ENCODE measurements at places on chromosomes 5 and 9.

DNA sequence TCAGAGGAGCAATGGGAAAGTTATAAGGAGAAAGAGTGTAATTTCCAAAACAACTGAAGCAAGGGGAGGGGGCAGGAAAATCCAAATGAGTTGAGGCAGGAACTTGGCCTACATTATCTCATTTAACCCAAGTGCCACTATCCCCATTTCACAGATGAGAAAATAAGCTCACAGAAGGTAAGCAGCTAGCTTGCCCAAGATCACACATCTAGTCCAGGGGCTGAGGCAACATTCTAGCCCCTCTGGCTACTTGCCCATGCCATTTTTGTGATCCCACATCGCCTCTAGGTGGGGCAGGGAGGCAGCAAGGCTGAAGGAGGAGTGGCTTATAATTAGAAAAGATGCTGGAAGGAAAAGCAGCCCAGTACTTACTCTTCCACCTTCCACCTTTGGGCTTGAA lies 2.6 kb upstream of the PSIP1 start:
- DNase-seq: no peak

DNA sequence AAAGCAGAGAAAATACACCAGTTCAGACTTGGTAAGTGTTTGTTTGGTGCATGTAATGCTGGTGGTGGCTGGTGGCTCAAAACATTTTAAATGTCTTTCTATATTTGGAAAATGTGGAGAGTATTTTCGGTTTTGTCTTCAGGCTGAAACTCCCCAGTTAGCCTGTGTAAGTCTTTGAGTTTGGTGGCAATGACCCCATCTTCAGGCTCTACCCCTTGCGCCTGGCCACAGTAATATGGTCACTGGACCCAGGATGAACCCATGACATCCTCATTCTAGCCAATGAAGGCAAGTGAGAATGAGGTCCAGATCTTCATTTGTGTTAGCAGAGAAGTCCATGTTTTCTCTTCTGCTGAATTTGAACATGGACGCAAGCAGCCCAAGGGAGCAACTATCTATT lies 422.6 kb downstream of the BRINP1 start:
- DNase-seq: no peak

GRCh38 chr9:136628268-136628667 lies 34.4 kb upstream of the EGFL7 start:
- no peak for DNase-seq

GRCh38 chr9:69034071-69034470 lies 1.5 kb upstream of the FXN start:
- DNase-seq: no peak

GRCh38 chr9:134393582-134394280 lies 67.5 kb downstream of the RXRA start:
- no peak for DNase-seq

DNA sequence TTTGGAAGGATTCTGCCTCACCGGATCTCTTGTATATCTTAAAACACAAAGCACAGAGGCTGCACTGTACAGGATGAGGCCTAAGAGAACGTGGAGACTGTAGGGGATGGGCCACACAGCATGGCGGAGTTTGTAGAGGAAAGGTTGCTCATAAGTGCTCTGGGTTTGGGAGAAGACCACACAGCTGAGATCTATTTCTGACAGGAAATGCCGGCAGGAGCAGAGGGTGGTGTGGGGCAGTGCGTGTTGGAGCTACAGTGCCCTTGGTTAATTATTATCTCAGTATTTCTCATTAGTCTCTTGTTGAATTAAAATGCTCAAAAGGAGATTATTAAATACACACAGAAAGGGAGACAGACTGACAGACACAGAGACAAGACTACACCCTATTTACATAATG lies 9.6 kb downstream of the PALM2AKAP2 start:
- no peak for DNase-seq

- no peak for DNase-seq
These were observed 194.8 kb downstream of the AUH start for GRCh38 chr9:91166796-91167366.

GRCh38 chr9:14283276-14283675 lies 30.7 kb downstream of the NFIB start:
- no peak for DNase-seq

GRCh38 chr5:71939452-71940230 lies 167.6 kb upstream of the MAP1B start:
- DNase-seq: no peak

DNA sequence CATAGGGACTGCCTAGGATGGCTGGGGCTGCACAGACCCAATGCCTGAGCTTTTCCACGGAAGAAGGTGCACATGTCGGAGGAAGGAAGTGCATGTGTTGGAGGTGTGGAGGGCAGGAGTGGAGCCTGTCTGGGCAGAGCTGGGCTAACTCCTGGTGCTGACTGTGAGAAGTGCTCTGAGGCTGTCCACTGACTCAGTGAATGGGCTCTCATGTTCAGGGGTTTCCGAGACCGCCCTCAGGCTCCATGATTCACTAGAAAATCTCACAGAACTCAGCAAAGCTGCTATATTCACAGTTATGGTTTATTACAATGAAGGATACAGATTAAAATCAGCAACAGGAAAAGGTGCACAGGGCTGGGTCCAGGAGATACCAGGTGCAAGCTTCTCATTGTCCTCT lies 37.2 kb downstream of the NTNG2 start:
- no peak for DNase-seq

GRCh38 chr9:30036558-30036957 lies 2347.9 kb upstream of the ACO1 start:
- no peak for DNase-seq

GRCh38 chr5:122009436-122009835 lies 47.7 kb downstream of the SRFBP1 start:
- no peak for DNase-seq

DNA sequence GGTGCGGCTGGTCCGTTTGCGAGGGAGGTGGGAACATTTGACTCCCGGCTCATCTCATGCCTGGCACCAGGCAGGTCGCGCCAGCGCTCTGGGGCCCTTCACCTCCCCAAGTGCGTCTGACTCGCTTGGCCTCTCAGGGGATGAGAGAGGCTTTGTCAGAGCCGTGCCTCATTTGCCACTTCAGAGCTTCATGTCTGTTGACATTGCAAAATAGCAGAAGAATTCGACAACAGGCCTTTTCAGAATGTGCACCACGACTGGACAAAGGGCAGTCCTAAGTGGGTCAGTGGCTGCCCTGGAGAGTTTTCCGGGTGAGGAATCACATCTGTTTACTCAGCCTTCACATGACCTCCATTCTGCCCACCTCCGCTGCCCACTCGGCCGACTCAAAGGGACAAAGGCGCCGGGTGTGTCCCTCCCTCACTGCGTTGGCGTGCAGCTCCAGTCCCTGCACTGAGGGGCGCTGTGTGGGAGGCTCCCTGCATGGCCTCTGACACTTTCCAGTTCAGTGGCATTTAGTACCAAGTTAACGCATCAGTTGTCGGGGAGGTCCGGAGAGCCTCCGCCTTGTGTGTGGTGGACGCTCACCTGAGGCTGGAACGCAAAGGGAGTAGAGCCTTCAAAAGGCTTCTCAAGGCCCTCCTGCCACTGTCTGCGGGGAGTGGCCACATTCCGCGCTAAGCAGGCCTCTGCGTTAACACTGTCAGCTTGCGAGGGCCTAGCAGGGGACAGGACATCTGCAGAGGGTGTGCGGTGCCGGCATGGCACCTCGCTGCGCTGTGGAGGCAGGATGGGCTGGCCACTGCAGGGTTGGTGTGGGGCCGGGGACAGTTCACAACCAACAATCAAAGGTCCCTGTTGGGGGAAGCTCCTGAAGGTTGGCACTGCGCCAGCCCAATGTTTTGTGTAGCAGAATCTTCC lies 171.5 kb downstream of the NXNL2 start:
- no peak for DNase-seq

GRCh38 chr5:109708813-109709212 lies 19.1 kb downstream of the MAN2A1 start:
- no peak for DNase-seq

DNA sequence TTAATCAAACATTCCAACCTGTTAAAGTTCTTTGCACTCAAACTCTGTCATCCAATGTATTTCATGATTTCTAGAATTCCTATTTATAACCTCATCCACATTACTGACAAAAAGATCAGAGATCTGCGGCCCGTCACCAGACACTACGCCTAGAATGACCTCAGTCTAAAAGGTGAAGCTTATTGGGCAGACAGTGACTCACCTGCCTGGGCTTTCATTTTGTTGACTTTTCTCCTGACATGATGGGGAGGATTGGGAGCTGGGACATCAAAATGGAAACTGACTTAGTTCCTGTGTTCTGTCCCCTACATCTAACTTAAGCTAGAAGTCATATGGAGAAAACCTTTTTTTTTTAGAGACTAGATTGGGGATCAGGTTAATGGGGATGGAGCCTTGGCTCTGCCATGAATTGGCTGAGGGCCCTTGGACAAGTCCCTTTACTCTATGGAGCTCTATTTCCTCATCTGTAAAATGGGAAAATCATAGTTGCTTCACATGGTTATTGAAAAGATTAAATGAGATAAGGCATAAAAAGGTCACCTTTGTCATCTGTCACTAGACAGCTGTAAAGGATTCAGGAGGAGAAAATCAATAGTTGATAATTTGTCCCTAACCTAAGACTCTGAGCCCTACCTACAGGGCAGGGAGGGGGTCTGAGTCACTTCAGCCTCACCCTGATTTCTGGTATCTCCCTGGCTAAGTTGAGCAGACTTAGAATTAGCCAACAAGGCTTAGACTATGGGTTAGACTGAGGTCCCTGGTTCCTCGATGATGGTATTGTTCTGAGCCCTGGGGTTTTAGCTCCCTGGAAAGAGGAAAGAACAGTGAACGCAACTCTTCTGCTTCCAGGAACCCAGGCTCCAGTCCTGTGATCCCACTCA lies 224.8 kb upstream of the TBC1D2 start:
- DNase-seq: no peak

DNA sequence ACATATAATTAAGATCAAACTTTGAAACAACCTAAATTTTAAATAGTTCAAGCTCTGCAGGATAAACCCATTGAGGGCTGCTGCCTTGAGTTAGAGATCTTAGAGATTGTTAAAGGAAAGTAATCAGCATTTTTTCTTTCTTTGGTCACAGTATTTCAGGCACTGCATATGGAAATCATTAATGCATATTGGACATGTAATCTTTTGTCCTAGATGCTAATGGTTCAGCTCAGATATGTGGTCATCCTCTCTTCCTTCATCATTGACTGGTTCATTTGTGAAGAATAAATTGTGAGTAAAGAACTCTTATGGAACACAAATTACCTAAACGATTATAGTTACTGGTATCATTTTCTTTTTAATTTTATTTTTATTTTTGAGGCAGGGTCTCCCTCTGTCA lies 82.0 kb upstream of the PRLR start:
- no peak for DNase-seq

DNA sequence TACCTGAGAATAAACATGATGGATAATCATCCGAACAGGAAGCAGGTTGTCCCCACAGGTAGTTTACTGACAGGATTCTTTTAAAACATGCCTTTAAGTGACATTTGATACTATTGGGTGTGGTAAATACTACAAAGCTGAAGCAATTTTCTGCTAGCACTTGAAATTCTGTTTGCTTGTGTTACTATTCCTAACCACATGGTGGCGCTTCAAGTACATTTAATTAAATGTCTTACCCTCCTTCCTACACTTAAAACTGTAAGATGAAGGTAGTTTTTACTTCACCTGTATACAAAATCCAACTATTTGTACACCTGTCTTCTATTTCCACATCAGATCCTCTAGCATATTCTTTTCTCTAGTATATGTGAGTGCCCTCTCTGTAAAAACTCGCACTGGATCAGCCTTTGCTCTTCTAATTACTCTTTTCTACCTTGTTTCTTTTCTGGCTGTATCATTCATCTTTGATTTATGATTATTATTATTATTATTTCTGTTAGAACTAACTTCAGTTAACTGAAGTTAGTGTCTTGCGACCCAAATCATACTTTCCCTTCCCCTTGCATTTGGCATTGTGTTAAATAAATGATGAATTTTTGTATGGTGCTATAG lies 18.4 kb downstream of the SLC25A46 start:
- DNase-seq: peak; percentile 1

GRCh38 chr5:135223891-135224625 lies 175.0 kb downstream of the MACROH2A1 start:
- DNase-seq: no peak

DNA sequence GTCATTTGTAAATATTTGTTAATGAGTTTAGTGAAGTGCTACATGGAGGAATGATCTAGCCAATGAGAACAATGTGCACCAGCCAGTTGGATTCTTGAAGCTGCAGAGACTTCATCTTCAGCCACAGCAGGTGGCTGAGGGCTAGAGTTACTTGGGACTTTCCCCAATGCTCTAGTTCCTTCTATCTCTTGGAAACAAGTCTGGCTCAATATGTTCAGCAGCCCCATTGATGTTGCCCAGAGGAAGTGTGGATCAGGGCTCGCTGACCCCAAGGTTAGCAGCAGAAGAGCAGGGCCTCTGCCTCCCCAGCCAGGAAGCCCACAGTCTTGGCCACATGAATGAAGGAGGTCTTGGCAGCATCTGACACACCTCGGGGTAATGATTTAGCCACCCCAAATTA lies 117.5 kb downstream of the SLC1A3 start:
- DNase-seq: no peak

DNA sequence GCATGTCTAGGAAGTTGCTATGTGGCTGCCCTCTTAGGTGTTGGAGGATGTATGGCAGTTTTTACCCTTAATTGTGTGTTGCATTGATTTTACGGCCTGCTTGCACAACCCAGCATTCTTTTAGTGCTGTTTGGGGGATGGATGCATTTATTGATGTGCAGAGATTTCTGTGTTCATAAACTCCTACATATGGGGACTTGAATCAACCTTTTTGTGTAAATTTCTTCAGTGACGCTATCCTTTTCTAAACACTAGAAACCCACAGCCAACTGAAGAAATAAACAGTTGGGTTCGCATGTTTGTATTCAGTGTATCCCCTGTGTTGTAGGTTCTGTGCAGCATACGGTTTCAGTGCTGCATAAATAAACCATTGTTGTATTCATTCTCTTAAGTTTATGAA lies 263.7 kb downstream of the RASEF start:
- DNase-seq: no peak

GRCh38 chr5:164277720-164278119 lies 772.3 kb downstream of the MAT2B start:
- no peak for DNase-seq

DNA sequence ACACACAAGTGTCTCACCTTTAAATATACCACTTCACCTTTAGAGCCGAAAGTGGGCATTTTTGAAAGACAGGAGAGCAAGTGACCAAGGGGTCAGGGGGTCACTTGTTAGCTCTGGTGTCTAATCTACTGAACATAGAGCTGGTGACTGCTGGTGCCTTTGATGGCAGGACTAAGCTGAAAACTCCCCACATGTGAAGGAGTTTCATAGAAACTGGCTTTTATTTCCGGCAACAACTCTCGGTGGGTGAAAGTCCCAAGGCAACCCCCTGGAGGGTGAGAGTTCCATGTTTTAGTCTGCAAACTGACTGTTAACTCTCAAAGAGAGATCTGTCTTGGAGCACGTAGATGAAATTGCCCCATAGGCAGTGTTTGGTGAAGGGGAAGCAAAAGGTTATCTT lies 466.9 kb downstream of the DMRTA1 start:
- DNase-seq: no peak

DNA sequence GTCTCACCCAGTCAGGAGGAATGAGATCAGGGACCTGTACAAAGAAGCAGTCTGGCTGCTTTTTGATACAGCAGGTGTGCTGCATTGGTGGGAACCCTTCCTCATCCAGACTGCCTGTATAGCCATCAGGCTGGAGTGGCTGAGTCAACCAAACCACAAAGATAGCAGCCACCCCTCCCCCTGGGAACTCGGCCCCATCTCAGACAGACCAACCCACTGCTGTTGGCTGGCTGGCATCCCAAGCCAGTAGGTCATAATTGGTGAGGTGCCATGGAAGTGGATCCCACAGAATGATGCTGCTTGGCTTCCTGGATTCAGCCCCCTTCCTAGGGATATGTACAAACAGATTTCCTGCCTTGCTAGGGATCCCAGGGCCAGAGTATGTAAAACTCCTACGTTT lies 60.9 kb downstream of the YTHDC2 start:
- no peak for DNase-seq

Data from stimulated activated naive CD4-positive, alpha-beta T cell (primary cell).